ENCODE measurements at places on chromosomes 2 and 18.

DNA sequence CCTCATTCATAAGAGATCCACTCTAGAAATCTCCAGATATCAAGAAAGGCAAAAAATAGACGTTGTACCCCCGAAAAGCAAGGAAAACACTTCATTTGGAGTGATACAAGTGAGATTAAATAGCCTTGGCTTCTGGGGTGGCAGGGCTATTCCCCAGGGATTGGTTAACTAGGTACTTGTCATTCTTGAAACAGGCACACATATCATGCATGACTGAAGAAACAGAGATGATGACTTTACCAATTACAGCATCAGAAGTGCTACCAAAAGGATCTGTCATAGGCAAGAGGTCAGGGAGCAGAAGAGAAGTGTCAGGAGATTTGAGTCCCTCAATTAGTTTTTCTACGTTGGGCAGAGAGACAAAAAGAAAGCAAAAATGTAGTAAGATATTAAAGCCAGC, 45.2 kb upstream of the NFU1 start:
- H3K4me3 ChIP-seq, result no peak overlapping the region
- peaks cover 12% of the 10 kb centered on the region for H3K4me1 ChIP-seq
- H3K36me3 ChIP-seq, result peaks cover 43% of the 10 kb centered on the region
- H3K27me3 ChIP-seq, result no peaks in the 10 kb centered on the region
- H3K27ac ChIP-seq, result no peak overlapping the region

DNA sequence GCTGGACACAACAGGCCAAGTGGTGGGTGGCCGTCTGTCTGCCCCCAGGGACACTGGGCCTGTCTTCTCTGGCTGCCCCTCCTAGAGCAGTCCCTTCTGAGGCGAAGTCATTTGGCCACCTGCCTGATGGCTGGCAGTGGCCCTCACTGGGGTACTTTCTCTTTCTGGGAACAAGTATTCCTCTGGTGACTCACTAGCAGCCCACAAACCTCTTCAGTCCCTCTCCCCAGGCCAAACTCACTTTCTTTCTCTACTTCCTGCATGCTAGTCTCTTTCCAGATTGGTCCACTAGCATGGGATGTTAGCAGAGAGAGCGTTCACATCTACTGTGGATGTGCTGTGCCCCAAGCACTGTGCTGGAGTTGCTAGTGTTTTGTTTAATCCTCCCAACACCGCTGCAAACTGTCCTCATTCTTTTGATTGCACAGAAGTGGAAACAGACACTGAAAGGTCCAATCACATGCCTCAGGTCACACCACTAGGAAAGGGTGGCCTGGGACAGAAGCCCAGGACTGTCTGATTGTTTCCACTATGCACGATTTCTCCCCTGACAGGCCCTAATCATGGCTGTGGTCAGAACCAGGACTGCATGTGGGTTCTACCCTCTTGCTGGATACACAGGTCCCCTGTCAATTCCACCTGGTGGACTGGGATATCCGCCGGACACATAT, 5.2 kb downstream of the DYSF start:
- no peak for DNase-seq
- no peak overlapping the region for H3K4me3 ChIP-seq
- H3K4me1 ChIP-seq, result peaks cover 18% of the 10 kb centered on the region
- peaks cover 20% of the 10 kb centered on the region for H3K27me3 ChIP-seq
- H3K27ac ChIP-seq, result no peak overlapping the region
- H3K36me3 ChIP-seq, result no peaks in the 10 kb centered on the region

- peak overlapping the region; percentile 83 for H3K4me3 ChIP-seq
- H3K27ac ChIP-seq, result peak overlapping the region; percentile 96
- H3K4me1 ChIP-seq, result peaks cover 38% of the 10 kb centered on the region
Observed at GRCh38 chr2:231709636-231709980, 1.3 kb downstream of the PTMA start.

DNA sequence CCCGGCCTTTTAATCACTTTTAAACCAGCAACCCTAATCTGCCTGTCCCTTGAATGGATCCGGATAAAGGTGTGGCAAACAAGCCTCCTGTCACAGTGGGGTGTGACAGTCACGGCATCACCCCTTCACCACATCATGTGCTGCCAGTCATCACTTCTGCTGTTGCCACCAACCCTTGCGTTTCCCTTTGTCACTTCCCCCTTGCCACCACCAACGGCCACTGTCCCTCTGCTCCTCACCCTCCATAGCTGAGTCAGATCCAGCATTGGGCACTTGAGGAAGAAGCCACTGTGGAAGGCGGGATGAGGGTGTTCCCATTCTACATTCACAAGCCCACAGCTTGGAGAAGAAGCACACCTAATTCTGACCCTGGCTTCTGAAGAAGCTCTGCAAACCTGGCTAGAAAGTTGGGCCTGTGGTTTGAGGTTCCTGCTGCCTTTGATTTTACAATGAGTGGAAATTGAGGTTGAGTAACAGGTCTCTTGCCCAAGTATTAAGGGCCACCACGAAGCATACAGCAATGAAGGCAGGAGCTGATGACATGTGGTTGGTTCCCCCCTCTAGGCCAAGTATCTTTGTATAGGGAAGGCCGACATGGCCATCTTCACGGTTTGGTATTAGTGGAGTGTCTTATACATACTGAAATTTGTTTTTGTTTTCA, 22.9 kb upstream of the DARS1 start:
- peak overlapping the region; percentile 99 for H3K27ac ChIP-seq
- peaks cover 63% of the 10 kb centered on the region for H3K4me1 ChIP-seq
- H3K4me3 ChIP-seq, result peak overlapping the region; percentile 53
- peak; percentile 90 for DNase-seq
